ENCODE measurements at places on chromosomes 1 and 21.

GRCh38 chr1:69551476-69552324 lies 16.0 kb upstream of the LRRC7 start:
- DNase-seq, result no peak

- no peak for DNase-seq
These were observed 508.3 kb upstream of the PKN2 start for GRCh38 chr1:88175631-88176226.

DNA sequence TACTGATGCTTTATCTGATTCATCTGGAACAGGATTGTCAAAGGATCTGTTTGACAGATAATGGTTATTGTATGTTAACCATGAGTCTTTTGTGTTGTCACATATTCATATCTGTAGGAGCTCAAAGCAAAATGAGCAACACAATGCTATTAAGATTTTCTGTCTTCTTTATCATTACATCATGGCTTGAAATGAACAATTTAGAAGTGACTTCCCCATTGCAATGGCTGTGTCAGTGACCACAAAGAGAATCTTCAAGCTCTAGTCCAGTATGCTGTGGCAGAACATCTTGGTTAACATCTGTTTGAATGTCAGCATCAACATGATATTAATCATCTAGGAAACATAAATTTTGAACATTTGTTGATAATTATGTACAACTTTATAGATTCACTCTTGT lies 1148.5 kb downstream of the PLA2G4A start:
- no peak for DNase-seq

- no peak for DNase-seq
These were observed 42.7 kb downstream of the SEC16B start for GRCh38 chr1:177927021-177927596.

DNA sequence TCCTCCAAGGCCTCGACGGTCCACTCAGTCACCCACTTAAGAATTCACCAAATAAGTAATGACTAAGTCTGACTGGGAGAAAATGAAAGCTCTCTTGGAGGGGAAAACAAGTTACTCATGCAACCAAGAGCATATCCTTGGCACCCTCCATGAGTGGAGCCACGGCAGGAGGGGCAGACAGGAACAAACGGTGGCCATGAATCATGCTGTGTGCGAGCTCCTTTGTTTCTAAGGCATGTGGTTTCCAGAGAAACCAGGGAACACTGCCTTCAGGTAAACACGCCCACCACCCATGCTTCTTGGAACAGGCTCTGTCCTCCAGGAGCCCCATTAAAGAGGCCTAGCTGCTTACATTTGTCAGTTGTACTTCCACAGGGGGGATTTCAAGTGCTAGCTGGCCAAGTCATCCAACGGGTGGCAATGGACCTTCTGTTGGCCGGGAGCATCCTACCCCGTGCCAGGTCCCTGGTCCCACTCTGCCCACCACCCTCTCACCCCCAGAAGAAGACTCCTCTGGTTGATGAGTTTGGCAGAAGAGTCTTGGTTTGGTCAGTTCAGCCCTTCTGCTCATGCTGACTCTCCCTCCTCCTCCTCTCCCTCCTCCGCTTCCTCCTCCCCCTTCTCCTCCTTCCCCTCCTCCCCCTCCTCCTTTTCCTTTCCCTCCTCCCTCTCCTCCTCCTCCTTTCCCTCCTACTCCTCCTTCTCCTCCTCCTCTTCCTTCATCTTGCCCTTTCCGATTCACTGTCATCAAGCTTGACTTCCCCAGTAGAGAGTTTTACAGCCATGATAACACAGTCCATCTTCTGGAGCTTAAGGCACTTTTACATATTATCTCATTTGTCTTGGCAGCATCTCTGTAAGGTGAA lies 107.6 kb downstream of the CCDC185 start:
- no peak for DNase-seq

GRCh38 chr1:19563324-19564097 lies 78.2 kb upstream of the CAPZB start:
- peak; percentile 88 for DNase-seq
